Activated naive CD4-positive, alpha-beta T cell (primary cell): ENCODE measurements at places on chromosomes 5 and 9.

- DNase-seq, result no peak
Measured at GRCh38 chr5:169694091-169694625, 57.1 kb downstream of the DOCK2 start.

DNA sequence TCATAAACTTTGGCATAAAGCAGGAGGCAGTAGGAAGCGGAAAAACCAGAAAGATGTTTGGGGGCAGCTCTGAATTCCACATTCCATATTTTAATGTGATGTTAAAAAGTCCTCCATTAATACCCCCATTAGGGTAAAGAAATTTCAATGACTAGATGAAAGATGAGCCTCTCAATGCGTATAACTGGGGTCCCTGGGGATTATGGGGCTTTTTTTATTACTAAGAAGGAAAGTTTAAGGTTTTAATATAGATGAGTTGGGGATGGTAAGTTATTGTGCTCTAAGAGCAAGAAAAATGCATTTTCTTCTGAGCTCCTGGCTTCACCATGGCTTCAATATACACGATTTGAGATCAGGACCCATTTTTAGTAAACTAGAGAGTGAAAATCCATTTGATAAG is 321.9 kb downstream of the CDK5RAP2 start:
- DNase-seq, result no peak

- DNase-seq, result no peak
Measured at GRCh38 chr5:132268769-132269551, 11.5 kb downstream of the PDLIM4 start.

DNA sequence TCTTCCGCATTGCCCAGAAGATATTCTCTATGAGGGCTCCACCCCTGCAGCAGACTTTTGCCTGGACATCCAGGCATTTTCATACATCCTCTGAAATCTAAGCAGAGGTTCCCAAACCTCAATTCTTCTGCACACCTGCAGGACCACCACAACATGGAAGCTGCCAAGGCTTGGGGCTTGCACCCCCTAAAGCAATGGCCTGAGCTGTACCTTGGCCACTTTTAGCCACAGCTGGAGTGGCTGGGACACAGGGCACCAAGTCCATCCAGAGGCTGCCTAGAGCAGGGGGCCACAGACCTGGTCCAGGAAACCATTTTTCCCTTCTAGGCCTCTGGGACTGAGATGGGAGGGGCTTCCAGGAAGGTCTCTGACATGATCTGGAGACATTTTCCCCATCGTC is 60.7 kb downstream of the ADAMTSL1 start:
- no peak for DNase-seq

- no peak for DNase-seq
Measured at GRCh38 chr9:33202018-33202417, 34.9 kb upstream of the B4GALT1 start.

DNA sequence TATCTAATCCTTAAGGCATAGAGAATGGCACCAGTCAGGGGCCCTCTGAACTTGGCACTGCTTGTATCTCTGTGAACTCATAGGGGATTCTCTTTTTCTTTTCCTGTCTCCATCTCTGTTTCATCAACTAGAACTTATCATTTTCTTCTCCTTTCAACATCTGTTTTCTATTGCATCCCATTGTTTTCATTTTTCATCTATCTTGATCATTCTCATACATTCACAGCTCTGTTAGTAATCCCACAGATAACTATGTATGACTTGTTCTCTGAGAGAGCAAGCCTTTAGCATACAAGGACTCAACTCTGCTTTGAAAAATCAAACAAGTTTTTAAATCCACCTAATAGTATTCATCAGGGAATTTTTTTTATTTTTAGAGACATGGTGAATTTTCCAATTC is 264.3 kb downstream of the ARRDC3 start:
- no peak for DNase-seq

DNA sequence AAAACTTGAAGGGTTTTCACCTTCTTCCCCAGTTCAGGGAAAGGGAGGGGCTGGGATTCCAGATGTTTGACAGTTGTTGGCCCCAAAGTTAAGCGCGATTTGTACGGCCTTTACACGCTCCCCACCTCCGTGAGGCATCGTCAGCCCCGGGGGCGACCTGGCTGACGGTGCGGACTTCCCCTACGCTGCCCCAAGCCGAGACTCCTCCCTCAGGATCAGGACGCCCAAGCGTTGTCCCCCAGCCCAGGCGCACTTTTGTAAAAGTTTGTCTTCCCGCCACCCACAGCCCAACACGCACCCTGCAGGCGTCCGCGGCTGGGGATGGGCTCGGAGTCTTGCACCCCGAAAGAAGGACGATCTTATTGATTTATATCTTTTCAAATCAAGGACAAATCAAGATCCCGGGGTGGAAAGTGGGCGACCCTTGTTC is 713 bp downstream of the MOB3B start:
- DNase-seq, result peak; percentile 3

GRCh38 chr5:28301712-28302111 is 1263.3 kb upstream of the CDH9 start:
- no peak for DNase-seq

DNA sequence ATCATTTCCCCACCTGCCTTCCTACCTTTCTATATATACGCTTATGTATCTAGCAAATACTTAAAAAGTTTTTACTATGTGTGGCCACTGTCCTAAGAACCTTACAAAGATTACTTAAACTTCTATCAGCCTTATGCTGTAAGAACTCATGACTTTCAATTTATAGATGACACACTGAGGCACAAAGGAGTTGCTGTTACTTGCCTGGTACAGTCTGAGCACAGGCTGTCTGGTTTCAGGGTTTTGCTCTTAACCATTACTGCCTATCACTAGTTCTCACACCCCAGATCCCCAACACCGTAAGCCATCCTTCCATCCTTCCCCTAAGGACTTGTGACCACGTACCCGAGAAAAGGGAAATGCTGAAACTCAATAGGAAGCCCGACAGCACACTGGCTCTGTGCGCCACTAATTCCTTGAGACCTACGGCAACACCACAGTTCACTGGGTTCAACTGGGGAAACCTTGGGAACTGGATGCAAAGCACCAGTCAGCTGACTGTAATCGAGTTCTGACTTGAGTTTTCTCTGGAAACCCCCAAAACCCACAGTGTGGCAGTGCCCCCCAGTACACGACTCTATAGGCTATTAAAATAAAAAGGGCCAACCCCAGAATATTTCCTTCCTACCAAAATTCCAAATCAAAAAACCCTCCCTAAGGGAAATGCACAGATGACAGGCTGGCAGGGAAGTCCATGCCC is 56.0 kb downstream of the AUH start:
- no peak for DNase-seq

- no peak for DNase-seq
Measured at GRCh38 chr9:94228616-94229015, 30.5 kb upstream of the ZNF169 start.

GRCh38 chr9:2125906-2126305 is 110.8 kb downstream of the SMARCA2 start:
- DNase-seq, result no peak

- no peak for DNase-seq
Measured at GRCh38 chr5:172076761-172077244, 70.4 kb upstream of the FBXW11 start.

DNA sequence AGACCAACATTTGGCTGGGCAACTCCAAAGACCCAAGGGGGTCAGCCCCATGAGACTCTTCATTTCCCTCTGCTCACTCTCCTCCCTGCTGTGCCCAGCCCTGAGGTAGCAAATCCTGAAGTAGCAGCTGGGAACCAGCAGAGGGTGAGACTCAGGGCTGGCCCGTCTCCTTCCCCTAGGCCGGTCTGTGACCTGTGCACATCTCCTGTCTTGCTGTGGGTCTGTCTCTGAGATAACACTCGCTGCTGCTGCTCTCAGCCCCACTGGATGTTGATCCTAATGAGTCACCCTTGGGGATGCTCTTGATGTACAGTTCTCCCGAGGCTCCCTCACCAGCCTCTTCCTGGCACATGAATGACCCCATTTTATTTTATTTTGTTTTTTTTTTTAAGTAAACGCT is 7.3 kb upstream of the OR2V1 start:
- DNase-seq, result no peak

- DNase-seq, result no peak
Measured at GRCh38 chr5:78467140-78467539, 106.7 kb downstream of the SCAMP1 start.

GRCh38 chr9:95422650-95423049 is 94.1 kb downstream of the PTCH1 start:
- no peak for DNase-seq

GRCh38 chr5:14237317-14238086 is 94.4 kb downstream of the TRIO start:
- no peak for DNase-seq

DNA sequence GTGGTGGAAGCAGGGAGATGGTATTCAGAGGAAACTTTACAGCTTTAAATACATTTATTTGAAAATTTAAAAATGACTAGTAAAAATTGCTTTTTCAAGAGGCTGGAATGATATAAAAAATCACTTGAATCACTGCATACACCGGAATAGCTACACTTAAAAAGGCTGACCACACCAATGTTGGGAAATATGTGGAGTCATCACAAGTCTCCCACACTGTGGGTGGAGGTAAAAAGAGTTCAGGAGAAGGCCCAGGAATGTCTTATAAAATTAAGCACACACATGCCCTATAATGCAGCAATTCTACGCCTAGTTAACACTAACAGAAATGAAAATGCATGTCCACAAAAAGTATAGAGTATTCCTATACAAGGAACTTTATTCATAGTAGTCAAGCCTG is 198.1 kb downstream of the ROR2 start:
- no peak for DNase-seq

DNA sequence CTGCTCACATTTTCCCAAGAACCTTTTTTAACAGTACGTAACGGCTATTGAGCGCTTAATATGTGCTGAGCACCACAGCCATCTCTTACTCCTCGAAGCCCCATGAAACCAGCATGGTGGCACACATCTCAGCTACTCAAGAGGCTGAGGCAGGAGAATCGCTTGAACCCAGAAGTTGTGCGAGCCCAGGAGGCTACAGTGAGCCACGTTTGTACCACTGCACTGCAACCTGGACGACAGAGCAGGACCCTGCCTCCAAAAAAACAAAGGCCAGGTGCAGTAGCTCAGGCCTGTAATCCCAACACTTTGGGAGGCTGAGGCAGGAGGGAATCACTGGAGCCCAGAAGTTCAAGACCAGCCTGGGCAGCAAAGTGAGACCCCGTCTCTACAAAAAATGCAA is 28.2 kb downstream of the AQP7 start:
- no peak for DNase-seq

GRCh38 chr9:92917176-92917800 is 30.0 kb upstream of the FGD3 start:
- no peak for DNase-seq

DNA sequence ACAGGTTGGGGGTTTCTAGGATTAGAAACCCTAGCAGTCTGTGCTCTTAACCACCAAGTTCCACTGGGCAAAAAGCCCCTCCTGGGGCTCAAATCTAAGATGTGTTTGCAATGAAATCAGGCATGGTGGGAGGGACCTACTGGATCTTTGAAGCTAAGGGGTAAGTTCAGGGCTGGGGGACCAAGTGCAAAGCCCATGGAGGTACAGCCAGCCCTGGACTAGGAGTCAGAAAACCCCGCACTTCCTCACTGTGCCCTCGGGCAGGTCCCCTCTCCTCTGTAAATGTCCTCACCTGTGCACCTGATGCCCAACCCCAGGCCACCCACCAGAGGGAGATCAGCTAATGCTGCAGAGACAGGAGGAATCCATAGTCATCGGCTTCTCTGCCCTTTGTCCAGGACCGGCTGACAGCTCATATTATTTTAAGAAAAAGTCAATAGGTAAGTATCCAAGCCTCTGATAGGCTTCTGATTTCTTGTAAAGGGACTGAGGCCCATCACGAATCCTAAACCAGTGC is 138.3 kb downstream of the PAX5 start:
- DNase-seq, result no peak

- DNase-seq, result no peak
Measured at GRCh38 chr5:89267788-89268187, 384.8 kb upstream of the MEF2C start.

- no peak for DNase-seq
Measured at GRCh38 chr5:87277279-87277835, 9.7 kb downstream of the RASA1 start.

GRCh38 chr9:90455316-90455715 is 187.3 kb downstream of the DIRAS2 start:
- DNase-seq, result no peak
